ENCODE measurements at places on chromosomes 2 and 18.

DNA sequence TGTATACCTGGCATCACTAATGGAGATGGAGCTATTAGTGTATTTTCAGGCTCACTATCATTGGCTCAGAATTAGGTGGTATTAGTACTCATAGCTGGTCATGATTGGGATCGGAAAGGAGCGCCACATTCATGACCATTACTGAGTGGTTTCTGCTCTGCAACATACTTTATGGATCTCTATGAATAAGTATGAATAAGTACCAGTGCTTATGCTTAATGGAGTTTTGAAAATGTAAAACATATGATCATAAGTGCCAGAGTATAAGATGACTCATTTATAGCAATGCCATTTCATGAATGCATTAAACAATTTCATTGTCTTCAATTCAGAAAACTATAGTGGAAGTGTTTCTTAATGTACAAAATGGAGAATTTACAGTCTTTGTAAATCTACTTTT, 156.7 kb downstream of the GALNT3 start:
- no peak for DNase-seq

DNA sequence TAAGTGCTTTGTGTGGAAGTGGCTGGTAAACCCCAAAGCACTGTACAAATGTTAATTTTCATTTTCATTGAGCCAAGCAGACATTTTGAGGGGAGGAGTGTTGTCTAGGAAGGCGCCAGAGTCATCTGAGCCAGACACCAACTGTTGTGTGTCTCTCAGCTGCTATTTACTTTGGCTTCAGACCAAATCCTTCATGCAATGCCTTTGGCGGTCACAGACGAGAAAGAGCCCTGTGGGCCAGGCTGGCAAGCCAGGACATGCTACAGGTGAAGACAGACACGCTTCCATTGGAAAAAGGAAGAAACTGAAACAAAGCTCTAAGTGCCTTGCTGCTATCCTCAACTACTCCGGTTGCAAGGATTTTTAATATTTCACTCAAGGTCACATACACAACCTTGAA, 115.4 kb upstream of the CDC42EP3 start:
- DNase-seq, result no peak

DNA sequence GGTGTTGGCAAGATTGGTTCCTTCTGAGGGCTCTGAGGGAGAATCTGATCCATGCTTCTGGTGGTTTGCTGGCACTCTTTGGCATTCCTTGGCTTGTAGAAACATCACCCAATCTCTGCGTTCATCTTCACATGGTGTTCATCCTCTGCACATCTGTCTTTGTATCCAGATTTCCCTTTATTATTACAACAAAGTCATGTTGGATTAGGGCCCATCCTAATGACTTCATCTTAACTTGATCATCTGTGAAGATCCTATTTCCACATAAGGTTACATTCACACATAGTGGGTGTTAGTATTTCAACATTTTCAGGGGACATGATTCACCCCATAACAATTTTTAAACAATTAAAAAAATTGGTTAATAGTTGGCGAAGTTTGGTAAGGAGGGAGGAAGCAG, 177.4 kb upstream of the CWC22 start:
- no peak for DNase-seq

DNA sequence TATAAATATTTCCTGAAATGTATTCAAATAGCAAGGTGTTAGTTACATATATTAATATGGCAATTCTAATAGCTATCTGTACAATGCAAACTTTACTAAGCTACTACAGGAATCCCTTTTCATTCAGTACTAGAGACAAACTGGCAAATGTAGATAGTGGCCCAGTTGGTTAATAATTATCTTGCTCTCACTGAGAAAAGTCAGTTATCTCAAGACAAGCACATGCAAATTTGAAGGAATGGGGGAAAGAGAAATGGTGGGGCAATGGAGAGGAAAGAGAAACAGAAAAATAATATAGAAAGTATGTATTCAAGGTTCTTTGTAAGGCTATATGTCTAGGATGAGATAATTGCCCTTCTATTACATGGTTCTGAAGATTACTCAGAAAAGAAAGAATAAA, 280.0 kb downstream of the FIGN start:
- no peak for DNase-seq

GRCh38 chr2:61959381-61960293, 54.2 kb downstream of the COMMD1 start:
- no peak for DNase-seq

DNA sequence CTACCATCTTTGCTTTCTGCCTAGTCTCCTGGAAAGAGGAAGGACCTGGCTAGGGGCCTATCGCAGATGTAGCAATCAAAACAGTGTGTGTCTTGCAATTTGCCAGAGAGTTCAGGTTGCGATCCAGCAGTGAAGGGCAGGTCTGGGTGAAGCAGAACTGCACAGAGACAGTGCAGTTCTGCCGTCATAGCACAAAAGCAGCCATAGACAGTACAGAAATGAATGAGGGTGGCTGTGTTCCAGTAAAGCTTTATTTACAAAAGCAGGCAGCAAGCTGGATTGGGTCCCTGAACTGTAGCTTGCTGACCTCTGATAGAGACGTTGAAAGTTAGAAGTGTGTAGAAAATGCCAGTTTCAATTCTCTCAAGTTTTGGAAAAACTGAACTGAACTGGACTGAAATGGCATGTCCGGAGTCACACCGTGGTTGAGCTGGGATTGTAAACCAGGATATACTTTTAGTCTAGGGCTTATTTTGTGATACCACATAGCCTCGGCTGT, 186.8 kb downstream of the LTBP1 start:
- no peak for DNase-seq
